CD4-positive, alpha-beta memory T cell (primary cell): ENCODE measurements at places on chromosomes 7 and 10. TPM values are rescaled to one million over a fixed set of nuclear protein-coding genes. Genes with fewer than 3 reads are reported as not detected.

DNA sequence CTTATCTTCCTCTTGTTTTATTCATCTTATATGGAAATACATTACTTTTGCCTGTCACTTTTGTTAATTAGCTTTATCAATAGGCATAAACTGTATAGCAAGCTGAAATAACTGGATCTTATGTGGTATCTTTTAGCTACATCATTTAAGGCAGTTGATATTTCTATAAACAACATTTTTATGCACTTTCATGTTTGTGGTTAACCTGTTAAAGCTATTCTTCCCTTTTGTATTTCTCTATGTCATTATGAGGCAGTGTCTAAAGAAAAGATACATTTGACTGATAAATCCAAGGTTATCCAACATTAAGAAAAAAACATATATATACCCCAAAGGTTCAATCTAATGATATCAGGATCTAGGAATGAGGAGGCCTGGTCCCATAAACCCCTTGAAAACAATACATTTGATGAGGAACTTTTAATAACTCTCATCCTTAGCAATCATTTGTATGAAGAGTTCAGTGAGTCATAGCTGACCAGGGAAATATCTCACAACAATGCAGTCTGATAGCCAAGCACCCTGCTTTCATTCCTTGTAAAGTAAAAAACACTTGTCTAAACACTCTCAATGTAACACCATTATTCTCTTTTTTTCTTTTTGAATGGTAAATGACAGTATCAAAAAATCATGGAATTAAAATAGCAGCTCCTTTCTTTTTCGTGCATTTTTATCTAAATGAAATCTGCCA is 300.9 kb downstream of the NEBL start:
- H3K27ac ChIP-seq: no peak overlapping the region
- H3K27me3 ChIP-seq: no peaks in the 10 kb centered on the region
- H3K4me3 ChIP-seq: no peak overlapping the region
- no peaks in the 10 kb centered on the region for H3K4me1 ChIP-seq

DNA sequence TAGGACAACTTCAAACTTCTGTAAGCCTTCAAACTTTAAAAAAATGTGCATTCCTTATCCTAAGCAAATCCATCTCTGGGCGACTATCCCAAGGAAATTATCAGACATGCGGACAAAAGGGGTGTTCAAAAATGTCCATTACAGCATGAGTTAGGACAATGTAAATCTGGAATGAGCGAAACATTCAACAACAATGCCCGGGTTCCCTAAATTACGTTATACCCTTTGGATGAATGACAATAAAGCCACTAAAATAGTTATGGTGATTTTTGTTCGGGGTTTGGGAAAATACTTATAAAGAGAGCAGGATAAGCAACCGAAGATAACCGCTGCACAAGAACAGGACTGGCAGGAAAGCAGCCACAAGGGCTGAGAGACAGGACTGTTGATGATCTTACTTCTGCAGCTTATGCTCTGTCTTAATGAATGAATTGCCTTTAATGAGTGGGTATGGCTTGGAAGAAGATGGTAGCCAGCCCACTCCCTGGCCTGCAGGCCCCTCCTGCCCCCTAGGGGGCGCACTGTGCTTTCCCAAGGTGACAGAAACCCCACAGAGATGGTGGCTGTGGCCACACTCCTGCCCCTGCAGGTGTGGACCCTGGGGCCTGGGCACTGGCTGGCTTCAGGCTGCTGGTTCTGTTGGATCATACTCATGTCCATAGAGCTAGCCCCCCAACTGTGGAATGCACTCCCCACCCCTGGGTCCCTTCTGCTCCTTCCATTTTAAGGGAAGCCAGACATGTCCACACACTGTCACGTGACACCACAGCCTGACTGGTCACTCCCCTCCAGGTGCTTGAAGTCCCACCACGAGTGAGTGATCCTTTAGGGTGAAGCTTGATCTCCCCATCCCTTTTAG is 45.0 kb downstream of the ZCCHC24 start:
- no peaks in the 10 kb centered on the region for H3K36me3 ChIP-seq
- no peaks in the 10 kb centered on the region for H3K27me3 ChIP-seq
- no peak overlapping the region for H3K27ac ChIP-seq
- H3K4me3 ChIP-seq: no peak overlapping the region

DNA sequence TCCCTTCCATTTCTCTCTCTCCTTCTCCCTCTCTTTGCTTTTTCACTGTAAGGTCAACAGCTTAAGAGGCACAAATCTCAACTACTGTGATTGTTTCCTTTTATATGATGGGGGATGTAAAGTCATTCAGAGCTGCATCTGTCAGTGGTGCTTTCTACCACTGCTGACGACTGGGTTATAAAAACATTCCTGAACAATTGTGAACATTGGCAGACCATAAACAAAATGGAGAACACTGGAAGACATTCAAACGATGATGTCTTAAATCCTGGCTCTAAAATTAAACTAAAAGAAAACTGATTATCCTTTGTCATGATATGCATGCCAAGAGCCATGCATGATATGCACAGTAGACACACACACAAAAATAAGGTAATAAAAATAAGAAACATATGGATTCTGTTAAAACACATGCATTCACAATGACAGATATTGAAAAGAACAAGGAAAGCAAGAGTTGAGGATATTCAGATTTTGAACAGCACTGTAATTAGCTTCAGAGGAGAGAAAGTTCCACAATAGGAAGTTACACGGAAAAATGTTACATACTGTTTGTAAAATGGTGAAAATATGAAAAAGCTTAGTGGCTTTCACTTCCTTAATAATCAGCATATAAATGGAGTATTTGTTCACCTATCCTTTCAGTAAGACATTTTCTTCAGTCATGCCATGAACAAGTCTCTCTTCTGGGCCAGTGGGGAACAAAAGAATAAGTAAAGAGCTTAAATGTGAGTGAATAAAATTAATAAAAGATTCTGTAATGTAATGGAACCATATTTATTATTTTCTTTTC is 89.2 kb downstream of the RNLS start:
- no peak overlapping the region for H3K27ac ChIP-seq
- H3K4me1 ChIP-seq: peaks cover 7% of the 10 kb centered on the region
- DNase-seq: no peak
- no peak overlapping the region for H3K4me3 ChIP-seq

GRCh38 chr7:129136887-129137642 is 7.4 kb upstream of the TSPAN33 start:
- no peaks in the 10 kb centered on the region for H3K27me3 ChIP-seq
- peaks cover 24% of the 10 kb centered on the region for H3K4me1 ChIP-seq
- no peak overlapping the region for H3K27ac ChIP-seq
- no peak overlapping the region for H3K4me3 ChIP-seq

GRCh38 chr7:106592282-106593027 is 68.5 kb downstream of the CCDC71L start:
- H3K36me3 ChIP-seq: no peaks in the 10 kb centered on the region
- no peak overlapping the region for H3K27ac ChIP-seq
- H3K27me3 ChIP-seq: no peaks in the 10 kb centered on the region
- no peaks in the 10 kb centered on the region for H3K4me1 ChIP-seq
- H3K4me3 ChIP-seq: no peak overlapping the region
- no peak for DNase-seq

- no peak overlapping the region for H3K4me3 ChIP-seq
- no peaks in the 10 kb centered on the region for H3K4me1 ChIP-seq
- H3K36me3 ChIP-seq: no peaks in the 10 kb centered on the region
- no peaks in the 10 kb centered on the region for H3K27me3 ChIP-seq
- no peak for DNase-seq
- H3K27ac ChIP-seq: no peak overlapping the region
Observed at GRCh38 chr7:75943864-75944263, 28.9 kb downstream of the POR start.

GRCh38 chr10:27948186-27948585 is 50.7 kb downstream of the ODAD2 start:
- no peak for DNase-seq
- no peak overlapping the region for H3K4me3 ChIP-seq
- no peak overlapping the region for H3K27ac ChIP-seq
- H3K27me3 ChIP-seq: no peaks in the 10 kb centered on the region
- no peaks in the 10 kb centered on the region for H3K4me1 ChIP-seq
- no peaks in the 10 kb centered on the region for H3K36me3 ChIP-seq

DNA sequence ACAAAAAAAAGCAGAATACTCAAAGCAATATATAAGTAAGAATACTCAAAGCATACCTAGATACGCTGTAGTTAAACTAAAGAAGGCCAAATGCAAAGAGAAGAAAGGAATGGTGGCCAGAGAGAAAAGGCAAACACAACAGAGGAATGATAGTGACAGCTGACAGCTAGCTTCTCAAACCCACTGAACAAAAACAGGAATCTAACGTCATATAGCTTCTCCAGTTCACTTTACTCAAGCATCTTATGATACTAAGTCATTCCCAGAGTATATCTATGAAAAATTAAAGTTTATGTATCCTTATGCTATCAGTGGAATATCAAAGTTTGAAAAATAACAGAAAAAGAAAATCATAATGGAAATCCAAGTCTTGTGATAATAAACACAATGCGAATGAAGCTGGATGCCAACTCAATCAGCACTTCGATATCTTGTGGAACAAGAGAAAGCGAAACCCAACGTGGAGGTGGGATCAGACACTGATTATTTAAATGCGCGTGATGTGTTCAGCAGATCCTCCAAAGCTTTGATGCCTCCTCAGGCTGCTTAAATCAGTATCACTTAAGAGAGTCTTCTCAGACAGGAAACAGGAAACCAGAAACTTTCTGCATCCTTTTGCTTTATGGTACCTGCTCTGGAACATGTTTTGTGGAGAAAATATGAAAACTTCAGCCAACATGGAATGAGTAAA is 102.8 kb downstream of the PIP4K2A start:
- H3K27me3 ChIP-seq: no peaks in the 10 kb centered on the region
- H3K4me3 ChIP-seq: peak overlapping the region; percentile 54
- peak overlapping the region; percentile 87 for H3K27ac ChIP-seq
- H3K36me3 ChIP-seq: peaks cover 15% of the 10 kb centered on the region

GRCh38 chr10:29804025-29804852 is 169.5 kb upstream of the SVIL start:
- H3K36me3 ChIP-seq: no peaks in the 10 kb centered on the region
- H3K4me3 ChIP-seq: no peak overlapping the region
- no peak overlapping the region for H3K27ac ChIP-seq
- no peaks in the 10 kb centered on the region for H3K27me3 ChIP-seq
- H3K4me1 ChIP-seq: no peaks in the 10 kb centered on the region

GRCh38 chr10:68284062-68285001 is 47.5 kb upstream of the HNRNPH3 start:
- H3K27ac ChIP-seq: no peak overlapping the region
- H3K27me3 ChIP-seq: no peaks in the 10 kb centered on the region
- no peaks in the 10 kb centered on the region for H3K36me3 ChIP-seq
- no peak for DNase-seq
- no peak overlapping the region for H3K4me3 ChIP-seq
- H3K4me1 ChIP-seq: no peaks in the 10 kb centered on the region

The SEMA3D gene
- not detected for total RNA-seq

The SMURF1 gene
- 21.4 TPM for total RNA-seq

- no peaks in the 10 kb centered on the region for H3K36me3 ChIP-seq
- no peak for DNase-seq
- H3K27me3 ChIP-seq: no peaks in the 10 kb centered on the region
Observed at GRCh38 chr10:95574649-95575365, 13.6 kb upstream of the SORBS1 start.

DNA sequence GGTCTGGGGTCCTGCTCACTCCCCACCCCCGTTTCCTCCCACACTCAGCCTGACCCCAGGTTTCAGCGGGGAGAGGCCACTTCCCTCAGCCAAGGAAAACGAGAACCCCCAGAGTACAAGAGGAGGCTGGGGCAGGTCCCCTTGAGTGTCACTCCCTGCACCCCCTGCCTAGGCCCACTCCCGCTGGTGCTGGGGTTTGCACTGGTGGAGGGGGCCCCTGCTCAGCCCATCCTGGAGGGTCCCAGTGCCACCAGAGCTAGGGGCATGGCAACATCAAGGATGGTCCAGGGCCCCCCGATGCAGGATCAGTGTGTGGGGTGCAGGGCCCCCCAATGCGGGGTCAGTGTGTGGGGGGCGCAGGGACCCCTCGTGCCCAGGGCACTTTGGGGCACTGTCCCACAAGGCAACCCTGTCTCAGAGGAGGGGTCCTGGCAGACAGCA is 70.5 kb upstream of the KCTD7 start:
- DNase-seq: no peak
- peaks cover 7% of the 10 kb centered on the region for H3K36me3 ChIP-seq
- H3K27ac ChIP-seq: no peak overlapping the region
- H3K27me3 ChIP-seq: no peaks in the 10 kb centered on the region
- no peak overlapping the region for H3K4me3 ChIP-seq
- H3K4me1 ChIP-seq: no peaks in the 10 kb centered on the region
